Activated T-helper 1 cell treated with anti-CD3 and anti-CD28 coated beads, Interleukin-12 subunit alpha, Interleukin-12 subunit beta, Interleukin-2, Interleukin-4 antibody, amounts not matched to agents 30 ng/mL and 10 ng/mL and 1 ng/mL, durations not matched to agents 14 hours and 24 hours and 36 hours (primary cell): ENCODE measurements at places on chromosomes 1 and 21.
A peak's percentile ranks its signal among the peaks of the same experiment; 100 is the strongest.

DNA sequence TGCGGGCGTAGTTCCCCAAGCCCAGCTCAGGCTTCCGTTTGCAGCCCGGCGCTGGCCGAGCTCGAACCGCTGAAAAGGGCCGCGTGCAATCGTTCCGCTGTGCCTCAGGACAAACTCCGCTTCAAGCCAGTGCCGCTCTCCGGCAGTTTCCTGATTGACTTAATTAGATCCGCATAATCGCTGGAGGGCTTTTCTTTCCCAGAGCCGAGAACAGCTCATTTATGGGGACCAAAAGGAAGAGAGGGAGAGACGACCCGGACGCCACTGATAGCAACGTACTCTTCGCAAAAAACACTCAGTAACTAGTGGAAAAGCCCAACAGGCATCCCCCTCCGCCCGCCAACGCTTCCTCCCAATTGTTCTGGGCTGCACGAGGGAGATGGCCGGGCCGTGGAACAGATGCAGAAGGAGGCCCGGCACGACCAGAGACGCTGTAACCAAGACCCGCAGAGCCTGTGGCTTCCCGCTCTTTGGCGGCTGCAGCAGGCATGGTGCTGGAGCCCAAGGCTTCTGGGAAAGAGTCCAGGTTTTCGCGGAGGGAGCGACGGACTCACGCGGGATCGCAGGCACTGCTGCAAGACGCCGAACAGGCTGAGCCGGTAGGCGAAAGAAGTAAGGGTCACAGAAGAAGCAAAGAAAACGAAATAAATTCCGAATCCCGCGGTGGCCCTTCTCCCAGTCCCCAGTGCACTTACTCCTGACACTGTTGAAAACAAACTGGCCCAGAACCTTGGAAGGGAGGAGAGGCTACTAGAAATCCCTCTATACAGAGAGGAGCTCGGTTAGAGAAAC, 3.6 kb upstream of the FOXD2 start:
- no peak for DNase-seq

GRCh38 chr1:25816112-25816718, 3.5 kb upstream of the MTFR1L start:
- no peak for DNase-seq

- no peak for DNase-seq
Observed at GRCh38 chr1:41498804-41499203, 14.3 kb upstream of the EDN2 start.

GRCh38 chr1:47181955-47182675, 7.7 kb downstream of the PDZK1IP1 start:
- DNase-seq, result no peak

DNA sequence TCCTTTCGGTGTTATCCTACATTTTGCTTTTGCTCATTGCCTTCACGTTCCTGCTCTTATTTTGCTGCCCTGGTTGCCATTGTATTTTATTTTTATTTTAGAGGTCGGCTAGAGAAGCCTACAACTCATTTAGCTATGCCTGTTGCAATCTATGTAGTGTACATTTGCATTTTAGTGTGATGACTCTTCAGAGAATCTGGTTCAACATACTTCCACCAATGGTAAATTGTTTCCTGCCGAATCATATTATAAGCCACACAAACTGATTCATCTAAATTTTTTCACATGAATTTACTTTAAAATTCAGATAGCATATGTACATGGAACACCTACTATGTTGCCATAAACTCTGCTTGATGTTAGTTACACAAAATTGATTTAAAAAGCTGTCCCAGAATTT, 1596.9 kb downstream of the PLA2G4A start:
- DNase-seq, result no peak

GRCh38 chr1:36151845-36152203, 2.5 kb upstream of the TRAPPC3 start:
- DNase-seq, result peak; percentile 50

- DNase-seq, result no peak
Observed at GRCh38 chr1:224881762-224882211, 47.7 kb upstream of the DNAH14 start.

GRCh38 chr1:205360891-205361290, 4.2 kb upstream of the KLHDC8A start:
- no peak for DNase-seq

GRCh38 chr1:12475530-12475934, 142.5 kb downstream of the DHRS3 start:
- DNase-seq, result no peak

GRCh38 chr1:54099061-54099610, 45.7 kb downstream of the TCEANC2 start:
- DNase-seq, result no peak

DNA sequence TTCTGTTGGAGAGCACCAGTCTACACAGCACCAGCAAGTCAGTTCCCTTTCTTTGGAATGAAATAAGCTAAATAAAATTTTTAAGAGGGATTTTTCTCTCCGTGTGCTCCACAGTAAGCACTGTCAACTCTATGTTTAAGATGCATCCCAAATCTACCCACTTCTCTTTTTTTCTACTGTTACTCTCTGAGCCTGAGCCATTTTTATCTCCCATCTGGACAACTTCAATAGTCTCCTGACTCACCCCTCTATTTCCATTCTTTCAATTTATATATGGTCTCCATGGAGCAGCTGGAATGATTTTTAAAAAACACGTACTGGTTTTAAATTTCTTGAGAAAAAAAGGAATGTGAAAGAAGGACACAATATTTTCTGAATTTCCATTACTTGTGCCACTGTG, 24.7 kb upstream of the CCT8 start:
- DNase-seq, result no peak

GRCh38 chr1:226973371-226973897, 33.3 kb downstream of the COQ8A start:
- no peak for DNase-seq

DNA sequence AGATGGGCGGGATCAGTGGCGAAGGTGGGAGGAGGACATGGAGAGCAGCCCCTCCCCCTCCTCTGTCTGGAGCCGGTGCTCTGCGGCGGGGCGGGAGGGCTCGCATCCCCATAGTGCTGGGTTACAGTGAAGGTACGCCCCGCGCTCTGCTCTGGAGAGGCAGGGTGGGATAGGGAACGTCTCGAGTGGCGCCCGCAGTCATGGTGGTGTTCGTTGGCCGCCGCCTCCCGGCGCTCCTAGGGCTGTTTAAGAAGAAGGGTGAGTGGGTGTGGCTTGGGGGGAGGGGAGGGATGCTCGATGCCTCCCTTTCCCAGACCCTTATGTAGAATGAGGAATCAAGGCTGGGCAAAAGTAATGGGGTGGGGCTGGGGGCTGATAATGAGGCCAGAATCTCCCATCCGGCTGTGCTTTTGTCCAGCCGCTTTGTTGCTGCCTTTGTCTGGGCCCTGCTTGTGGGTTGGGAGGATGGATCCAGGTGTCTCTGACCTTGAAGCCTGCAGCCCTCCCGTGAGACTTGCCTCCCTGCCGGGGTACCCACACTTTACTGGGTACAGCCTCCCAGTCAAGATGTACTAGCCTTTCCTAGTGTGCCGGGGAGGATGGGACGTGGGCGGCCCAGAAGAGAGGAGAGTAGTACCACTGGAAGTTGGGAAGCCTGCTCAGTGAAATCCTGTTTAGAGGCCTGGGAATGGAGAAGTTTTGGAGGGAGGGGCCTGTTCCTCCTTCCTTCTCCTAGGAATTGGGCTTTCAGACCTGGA, 51.4 kb downstream of the YARS1 start:
- DNase-seq, result no peak

DNA sequence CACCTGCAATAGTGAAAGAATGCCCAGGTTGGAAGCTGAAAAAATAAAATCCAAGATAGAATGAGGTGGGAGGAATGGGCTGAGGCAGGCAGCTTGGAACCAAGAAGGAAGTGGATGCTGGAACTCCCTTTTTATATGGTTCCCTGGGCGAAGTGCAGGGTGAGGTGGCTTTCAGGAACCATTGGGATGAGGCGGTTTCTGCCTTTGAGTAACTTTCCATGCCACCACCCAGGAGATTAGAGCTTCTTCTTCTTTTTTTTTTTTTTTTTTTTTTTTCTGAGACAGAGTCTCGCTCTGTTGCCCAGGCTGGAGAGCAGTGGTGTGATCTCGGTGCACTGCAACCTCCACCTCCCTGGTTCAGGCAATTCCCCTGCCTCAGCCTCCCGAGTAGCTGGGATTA, 17.8 kb upstream of the MRPS6 start:
- no peak for DNase-seq

DNA sequence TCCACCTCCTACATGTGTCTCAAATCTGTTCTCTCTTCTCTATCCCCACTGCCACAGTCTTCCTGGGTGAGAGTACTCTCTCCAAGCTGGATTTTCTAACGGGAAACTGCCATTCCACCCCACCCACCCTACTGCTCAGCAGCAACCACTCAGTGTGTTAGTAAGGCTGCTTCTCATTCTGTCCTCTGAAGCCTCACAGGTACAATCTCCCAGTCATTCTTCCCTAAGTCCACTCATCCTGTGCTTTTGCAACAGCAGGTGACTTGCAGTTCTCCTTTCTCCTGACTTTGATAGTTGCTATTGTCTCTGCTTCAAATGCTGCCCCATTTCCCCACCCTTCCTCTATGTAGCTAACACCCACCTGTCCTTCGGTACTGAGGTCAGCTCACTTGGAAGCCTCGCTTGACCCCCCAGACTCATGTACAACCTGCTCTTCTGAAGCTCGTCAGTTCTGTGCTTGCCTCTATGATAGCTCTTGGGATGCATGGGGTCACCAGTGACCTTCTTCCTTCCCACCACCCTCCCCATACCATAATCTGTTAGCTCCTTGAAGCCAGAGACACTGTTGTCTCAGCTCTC, 188.9 kb downstream of the RRAGC start:
- no peak for DNase-seq

DNA sequence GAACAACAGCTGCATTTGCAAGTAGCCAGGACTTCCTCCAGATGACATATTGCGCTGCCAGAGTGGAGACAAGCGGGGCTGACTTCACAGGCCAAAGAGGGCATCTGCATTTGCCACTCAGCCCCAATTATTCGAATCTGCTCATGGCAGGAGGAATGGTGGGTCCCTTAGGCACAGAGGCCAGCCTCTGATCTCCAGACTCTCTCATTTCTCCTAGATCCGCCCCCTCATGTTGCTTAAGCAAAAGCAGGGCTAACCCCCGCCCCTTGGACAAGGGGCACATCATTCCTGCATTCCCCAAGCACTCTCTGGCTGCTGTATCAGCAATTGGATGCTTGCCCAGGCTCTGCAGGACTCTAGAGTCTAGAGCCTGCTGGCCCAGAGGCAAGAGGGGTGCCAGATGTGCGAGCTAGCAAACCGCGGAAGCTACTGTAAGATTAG, 262.4 kb downstream of the ST6GALNAC3 start:
- no peak for DNase-seq

- DNase-seq, result no peak
Observed at GRCh38 chr1:68278221-68278620, 45.9 kb upstream of the WLS start.

DNA sequence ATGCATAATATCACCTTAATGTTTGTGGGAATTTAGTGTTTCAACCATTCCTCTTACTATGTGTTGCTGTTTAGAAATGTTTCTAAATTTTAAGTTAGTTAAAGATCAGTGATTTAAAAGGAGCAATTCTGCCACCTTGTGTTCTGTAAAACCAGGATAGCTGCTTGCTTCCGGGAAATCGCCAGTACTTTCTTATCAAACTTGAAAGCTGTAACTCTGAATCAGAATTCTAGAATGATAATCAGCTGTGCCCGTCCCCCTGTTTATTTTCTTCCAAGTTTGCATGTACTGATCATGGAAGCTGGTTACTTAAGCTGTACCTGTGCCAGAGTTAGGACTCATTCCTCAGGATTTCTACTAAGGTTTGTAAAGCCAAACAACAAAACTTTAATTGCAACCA, 656.4 kb downstream of the LTN1 start:
- no peak for DNase-seq

- no peak for DNase-seq
Observed at GRCh38 chr1:89906088-89906487, 85.3 kb downstream of the LRRC8D start.

GRCh38 chr1:10161541-10162290, 48.7 kb upstream of the KIF1B start:
- no peak for DNase-seq

GRCh38 chr1:178490136-178490535, 6.6 kb downstream of the CLEC20A start:
- DNase-seq, result no peak

GRCh38 chr1:54950006-54950368, 30.4 kb upstream of the TMEM61 start:
- DNase-seq, result no peak

GRCh38 chr1:114263343-114263742, 109.7 kb upstream of the SYT6 start:
- DNase-seq, result no peak

- no peak for DNase-seq
Observed at GRCh38 chr1:227793948-227794816, 21.3 kb upstream of the PRSS38 start.

DNA sequence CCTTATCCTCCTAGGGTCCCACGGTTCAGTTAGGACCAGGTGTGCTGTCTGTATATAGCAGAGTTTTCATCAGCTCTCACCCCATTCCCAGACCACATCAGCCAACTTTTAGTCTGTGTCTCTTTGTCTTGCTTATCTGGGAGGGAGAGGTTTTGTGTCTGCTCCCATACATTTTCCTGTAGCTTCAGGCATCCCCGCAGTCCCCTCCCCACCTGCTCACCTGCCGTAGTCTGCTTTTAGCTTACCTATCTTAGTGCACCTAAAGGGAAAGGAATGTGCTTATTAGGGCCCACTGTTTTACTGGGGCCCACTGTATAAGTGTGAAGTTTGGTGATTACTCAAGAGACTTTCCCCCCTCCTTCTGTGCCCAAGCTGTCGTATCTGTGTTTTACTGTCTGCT, 225.1 kb downstream of the PLA2G4A start:
- no peak for DNase-seq
